ENCODE measurements at places on chromosomes 3 and 15.

DNA sequence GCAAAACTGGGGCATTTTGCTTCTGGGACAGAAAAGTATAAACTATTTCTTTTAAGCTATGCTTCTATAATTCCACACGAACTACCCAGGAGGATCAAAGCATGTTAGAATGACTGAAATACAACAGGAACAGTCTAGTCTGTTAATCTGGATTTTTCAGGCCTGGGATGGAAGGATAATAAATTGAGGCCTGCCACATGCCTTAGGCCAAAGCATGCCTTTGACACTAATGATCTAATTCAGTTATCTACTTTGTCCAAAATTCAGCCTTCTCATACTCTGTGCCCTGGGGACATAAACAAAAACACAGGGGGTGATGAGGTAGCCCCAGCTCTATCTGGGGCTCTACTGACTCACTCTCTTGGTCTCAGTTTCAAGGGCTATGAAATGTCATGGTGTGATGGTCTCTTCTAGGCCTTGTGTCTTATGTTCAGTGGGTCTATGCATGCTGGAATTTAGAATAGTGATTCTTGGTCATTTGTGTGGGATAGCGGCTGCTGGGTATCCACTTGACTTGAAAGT is 32.5 kb downstream of the GAP43 start:
- DNase-seq, result no peak

- no peak for DNase-seq
Measured at GRCh38 chr3:155737844-155738460, 6.9 kb downstream of the PLCH1 start.

GRCh38 chr15:80958818-80959495 is 30.7 kb downstream of the MESD start:
- peak; percentile 4 for DNase-seq

- no peak for DNase-seq
Measured at GRCh38 chr15:99906793-99907192, 173.6 kb upstream of the LYSMD4 start.

DNA sequence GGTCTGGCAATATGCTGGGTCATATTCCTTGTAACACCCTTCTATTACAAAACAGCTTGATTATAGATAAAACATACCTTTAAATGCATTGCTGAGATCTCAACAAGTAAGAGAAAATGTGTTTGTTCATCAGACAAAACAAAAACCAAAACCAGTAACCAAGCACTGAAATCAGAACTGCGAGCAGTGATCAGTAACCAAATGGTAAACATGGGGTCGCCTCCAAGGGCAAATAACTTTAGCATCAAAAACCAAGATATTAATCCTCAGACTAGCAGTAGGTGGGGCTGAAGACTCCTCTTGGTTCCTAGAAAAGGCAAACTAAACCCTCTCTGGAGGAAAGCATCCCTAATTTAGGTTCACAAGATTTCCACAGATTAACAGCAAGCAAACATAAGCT is 6.6 kb upstream of the HESX1 start:
- DNase-seq, result no peak

- DNase-seq, result no peak
Measured at GRCh38 chr3:134350861-134351311, 23.4 kb downstream of the AMOTL2 start.

DNA sequence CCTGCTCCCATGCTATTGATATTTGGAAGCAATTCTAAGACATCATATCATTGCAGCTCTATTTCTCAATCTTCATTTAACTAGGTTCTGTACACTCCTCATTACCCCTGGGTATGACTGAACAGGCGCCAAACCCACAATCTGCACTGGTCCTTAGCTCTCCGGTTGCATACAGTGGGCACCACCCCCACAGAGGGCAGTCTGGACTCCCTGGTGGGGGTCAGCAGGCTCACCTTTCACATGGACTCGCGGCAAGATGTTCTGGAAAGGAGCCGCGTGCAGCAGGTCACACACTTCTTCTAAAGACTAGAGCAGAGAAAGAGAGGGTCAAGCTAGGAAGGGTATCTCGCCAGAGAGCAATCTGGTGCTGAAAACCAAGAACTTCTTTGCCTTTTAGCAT is 36.5 kb downstream of the NIPA2 start:
- no peak for DNase-seq

DNA sequence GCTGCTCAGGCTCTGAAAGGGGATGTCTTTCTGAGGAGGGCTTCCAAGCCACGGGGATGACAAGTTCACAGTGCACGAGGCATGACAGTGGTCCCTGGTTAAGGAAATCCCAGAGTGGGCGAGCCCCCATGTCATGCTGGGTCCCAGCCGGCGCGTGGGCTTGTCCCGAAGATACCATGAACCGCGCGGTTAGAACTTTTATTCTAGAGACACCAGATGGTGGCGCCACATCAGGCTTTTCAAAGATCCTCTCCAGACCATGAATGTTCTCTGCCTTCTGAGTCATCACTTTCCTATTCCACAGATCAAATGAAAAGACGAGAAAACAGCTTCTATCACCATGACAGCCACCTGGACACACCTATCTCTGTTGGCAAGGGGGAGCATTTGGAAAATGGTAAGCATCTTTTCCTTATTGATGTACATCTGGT is 227.8 kb upstream of the LYSMD4 start:
- DNase-seq, result peak; percentile 53

- DNase-seq, result no peak
Measured at GRCh38 chr15:68620721-68621527, 42.1 kb downstream of the CORO2B start.

- no peak for DNase-seq
Measured at GRCh38 chr15:75143738-75144334, 57.8 kb upstream of the C15orf39 start.

- no peak for DNase-seq
Measured at GRCh38 chr15:50066666-50067065, 52.4 kb downstream of the ATP8B4 start.

GRCh38 chr3:189148081-189148507 is 23.7 kb upstream of the TPRG1 start:
- DNase-seq, result peak; percentile 80

DNA sequence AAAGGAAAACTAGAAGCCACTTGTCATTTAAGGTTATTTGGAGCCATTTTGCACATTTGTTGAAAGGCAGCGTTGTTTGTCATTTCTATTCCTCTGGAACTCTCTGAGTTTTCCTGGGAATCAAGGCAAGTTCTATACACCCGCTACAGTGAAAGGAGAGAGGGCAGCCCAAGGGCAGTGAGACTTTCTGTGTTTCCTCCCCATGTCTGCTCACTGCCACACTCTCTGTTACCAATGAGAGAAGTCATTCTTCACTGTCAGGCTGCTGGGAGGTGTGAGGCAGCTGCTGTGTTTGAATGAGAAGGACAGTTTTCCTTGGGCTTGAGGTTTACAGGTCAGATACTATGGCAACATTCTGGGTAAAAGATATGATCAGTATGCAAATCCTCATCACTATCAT is 36.0 kb downstream of the ATP13A5 start:
- DNase-seq, result no peak

DNA sequence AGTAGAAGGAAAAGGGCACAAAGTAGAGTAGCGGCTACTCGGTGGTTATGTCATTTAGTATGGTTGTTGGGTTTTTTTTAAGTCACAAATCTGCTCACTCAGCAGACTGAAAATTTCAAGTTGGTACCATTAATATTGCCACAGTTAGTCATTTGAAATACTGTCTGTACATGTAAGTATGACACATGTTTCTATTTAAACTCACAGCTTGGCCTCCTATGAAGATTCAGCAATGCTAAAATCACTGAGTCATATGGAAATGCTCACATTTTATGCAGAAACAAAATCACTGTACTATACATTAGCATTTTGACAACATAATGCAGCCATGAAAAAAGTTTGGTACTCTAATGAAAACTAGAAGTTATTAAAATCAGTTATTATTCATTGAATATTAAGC is 571.9 kb downstream of the TAFA4 start:
- DNase-seq, result no peak

GRCh38 chr15:89118481-89118989 is 30.3 kb downstream of the ABHD2 start:
- DNase-seq, result no peak

DNA sequence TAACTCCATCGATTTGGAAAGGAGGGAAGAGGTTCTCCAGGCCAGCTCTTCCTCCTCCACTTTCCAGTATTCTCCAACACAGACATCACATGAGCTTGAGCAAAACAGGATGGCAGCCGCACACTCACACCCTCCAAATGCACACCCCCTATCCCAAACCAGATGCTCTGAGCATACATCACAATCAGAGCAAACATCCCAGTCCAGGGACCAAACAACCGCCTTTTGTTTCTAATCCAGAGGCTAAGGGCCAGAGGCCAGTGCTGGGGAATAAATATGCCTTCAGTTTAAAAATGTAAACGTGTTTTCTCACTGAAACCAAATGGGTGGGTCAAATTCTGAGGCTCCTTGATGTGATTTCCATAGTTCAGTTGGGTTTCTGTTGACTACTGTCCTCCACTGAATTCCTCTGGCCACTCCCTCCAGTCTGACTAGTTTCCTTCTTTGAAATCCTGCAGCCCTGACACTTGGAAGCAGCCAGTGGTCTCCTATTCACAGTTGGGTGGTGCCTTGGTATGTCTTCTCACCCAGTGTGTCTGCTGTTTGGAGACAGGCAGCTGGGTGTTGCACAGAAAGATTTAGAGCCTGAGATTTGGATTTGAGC is 19.2 kb upstream of the MFGE8 start:
- DNase-seq, result no peak

DNA sequence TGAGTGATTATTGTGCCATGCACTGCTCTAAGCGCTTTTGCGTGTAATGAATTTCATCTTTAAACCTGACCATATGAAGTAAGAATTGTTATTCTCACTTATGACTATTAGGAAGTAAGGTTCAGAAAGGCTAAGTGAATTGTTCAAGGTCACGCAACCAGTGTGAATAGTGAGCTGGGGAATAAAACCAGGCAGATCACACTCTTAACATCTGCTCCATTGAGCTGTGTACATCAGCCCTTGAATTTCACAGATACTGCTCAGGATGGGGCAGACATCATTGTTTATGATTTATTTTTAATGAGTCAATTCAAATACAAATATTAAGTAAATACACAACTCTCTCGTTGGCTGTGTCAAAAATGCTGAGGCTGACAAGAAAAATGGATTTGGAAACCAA is 184.5 kb downstream of the FNDC3B start:
- DNase-seq, result no peak

- DNase-seq, result no peak
Measured at GRCh38 chr15:41464889-41465580, 28.6 kb upstream of the ITPKA start.

DNA sequence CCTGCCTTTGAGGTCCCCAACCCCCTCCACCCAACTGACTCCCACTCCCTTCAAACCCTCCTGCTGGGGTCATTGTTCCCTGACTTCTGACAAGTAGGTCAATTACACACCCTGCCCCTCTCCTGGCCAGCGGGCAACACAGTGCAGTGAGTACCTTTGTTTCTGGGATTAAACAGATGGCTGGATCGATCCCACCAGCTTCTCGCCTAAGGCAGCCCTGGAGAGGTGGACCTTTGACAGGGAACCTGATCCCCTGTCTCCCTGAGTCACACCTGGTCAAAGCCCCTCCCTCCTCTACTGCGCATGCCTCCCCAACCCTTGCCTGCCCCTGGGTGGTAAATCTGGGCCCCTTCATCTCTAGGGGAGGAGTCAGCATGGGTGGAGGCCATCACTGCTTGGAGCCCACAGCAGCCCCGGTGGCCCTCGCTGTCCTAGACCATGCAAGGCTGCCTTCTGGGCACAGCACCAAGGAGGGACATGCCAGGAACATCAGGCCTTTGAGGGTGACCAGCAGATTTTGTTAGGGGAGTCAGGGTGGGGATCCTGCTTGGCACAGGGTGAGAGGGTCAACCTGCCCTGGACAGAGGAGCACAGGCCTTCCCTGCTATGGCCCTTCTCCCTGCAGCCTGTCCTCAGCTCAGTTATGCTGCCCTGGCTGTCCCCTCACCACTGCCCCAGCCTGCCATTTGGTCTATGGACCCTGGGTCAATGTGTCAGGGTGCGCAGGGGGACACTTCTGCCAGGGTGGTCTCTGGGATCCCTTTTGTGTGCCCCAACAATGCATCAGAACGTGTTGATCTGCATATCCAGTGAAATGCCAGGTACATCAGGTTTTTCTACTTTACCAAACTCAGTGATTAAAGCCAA is 9.8 kb upstream of the PRR23E start:
- DNase-seq, result no peak

- DNase-seq, result no peak
Measured at GRCh38 chr3:161414907-161415306, 43.6 kb upstream of the SPTSSB start.

DNA sequence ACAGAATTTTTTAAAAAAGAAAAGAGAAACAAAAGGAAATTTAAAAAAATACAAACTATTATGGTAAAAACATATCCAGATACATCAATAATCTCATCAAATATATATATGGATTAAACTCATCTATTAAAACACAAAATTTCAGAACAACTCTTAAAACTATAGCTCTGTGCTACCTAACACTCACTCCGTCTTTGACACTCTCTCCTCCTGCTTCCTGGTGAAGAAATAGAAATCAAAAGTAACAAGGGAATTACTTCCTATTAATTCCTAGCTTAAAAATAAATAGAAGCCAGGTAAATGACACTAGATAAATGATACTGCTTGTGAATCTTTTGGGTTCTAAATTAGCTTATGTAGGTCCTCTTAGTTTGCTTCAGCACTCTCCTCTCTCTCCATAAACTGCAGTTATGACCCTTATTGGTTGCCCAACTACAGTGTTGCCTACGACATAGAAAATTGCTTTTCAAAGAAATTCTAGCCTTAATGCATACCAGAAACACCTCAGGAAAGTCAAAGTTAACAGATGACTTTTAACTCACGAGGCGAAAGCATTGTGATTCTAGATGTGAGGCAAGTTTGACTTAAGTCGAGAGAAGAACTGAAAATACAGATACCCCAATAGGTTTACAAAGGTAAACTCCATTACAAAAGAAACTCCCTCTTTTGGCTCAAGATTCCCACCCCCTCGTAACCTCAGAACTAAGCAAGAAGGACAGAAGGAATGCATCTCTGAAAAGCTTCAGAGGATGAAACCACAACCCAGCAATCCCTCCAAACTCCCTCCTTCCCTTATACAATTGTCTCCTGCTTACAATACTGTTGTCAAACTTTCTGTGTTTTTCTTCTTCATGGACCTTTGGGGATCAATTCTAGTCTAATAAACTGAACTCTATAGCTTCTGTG is 394.7 kb downstream of the FGF12 start:
- no peak for DNase-seq

DNA sequence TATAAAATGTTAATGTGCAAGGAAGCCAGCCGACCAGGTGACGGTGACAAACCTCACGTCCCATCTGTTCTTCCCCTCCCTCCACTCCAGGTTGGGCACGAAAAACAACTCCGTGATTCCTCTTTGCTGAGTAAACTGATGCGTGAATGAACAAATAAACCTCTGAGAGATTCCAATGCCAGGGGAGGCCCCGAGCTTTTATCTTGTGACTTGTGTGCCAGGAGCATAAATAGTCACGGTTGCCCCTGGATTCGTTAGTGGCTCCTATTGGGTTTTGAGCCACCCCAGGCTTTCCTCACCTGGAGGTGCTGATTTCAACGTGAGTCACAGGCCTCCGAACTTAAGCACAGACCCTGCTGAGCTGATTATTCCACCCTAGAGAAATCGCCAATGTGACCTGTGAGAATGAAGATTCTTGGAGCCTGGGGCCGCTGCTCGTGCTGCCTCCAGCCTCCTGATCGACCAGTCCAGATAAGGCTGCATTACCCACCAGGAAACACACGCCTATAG is 119.2 kb downstream of the SHQ1 start:
- DNase-seq, result no peak
